ENCODE measurements at places on chromosomes 7 and 10.

DNA sequence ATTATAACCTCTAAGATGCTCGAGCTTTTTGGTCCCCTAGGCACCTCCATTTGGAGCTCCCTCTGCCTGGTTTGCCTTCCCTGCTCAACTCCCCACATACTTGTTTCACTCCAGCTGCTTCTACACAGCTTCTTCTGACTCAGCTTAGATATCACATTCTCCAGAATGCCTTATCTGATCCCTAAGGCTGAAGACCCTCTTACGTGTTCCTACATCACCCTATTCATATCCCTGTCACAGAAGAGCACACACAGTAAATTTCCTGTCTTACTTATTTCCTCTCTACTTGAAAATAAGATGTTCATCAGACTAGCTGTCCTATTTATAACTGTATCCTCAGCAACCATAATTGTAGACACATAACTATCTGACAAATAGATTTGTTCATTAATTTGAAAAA is 61.3 kb upstream of the RNF148 start:
- no peak for DNase-seq

DNA sequence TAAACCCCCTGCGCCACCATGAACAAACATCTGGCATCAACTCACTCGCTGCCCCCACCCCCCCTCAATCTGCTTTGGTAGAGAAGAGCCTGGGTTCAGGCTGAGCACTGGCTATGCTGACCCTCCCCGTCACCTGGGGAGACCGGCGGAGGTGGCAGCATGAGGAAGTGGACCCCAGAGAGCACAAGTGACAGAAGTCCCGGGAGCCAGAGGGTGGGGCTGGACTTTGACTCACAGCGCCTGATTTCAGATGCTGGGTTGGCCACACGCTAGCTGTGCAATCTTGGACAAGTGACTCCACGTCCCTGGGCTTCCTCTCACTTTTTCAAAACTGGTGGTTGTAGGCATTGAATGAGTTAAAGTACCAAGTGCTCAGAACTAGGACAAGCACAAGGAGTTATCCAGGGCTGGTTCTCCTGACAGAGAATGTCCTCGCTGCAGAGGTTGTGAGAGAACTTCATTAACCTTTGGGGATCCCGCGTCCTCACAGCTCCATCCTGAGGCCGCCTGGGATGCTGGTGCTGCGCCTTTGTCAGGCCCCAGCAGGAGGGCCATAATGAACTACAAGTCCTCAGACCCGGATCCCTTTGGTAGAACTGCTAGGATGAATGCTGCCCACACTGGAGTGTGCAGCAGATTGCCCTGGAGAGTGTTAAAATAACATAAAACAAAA is 48.8 kb upstream of the RASGEF1A start:
- DNase-seq, result no peak

GRCh38 chr7:17275749-17276671 is 22.4 kb upstream of the AHR start:
- no peak for DNase-seq

- DNase-seq, result no peak
These were observed 72.8 kb upstream of the MTPN start for GRCh38 chr7:136049818-136050461.

GRCh38 chr10:26044141-26044749 is 110.2 kb downstream of the MYO3A start:
- no peak for DNase-seq

- DNase-seq, result no peak
These were observed 363.6 kb downstream of the ANKRD30A start for GRCh38 chr10:37488792-37489657.

GRCh38 chr10:47243791-47244190 is 56.2 kb upstream of the GDF10 start:
- DNase-seq, result no peak

- no peak for DNase-seq
These were observed 245.6 kb downstream of the HTR7 start for GRCh38 chr10:90612276-90612675.

DNA sequence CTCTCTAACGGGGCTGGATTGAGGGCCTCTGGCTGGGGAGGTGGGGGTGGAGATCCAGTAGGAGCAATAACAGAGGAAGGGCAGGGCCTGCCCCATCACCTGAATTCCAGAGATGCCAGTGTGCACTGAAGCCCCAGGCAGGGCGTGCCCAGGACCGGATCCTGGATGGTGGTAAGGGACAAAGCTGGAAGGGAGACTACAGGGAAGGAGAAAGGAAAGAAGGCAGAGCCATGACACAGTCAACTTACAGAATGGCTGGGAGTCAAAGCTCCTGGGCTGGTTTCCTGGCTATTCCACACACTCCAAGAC is 666 bp downstream of the TMEM139 start:
- DNase-seq, result no peak

DNA sequence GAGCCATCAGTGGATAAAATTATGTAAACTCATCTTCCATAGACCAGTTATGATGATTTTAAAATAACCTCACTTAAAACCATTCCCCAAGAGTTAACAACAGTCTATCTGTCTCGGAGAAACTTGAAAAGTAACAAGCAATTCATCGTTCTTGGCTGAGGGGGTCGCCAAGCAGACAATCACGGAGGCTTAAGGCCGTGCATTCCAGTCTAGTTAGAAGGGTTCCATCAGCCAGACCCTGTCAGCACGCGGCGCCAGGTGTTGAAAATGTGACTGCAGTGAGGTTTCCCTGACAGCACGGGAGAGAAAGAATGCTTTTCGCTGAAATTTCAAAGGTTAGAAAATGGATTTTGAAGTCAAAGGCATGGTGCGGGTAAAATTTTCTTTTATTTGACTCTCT is 1025.0 kb upstream of the CELF2 start:
- no peak for DNase-seq

- no peak for DNase-seq
These were observed 41.2 kb downstream of the NRCAM start for GRCh38 chr7:108415084-108415483.

GRCh38 chr10:18501629-18502028 is 149.8 kb downstream of the NSUN6 start:
- no peak for DNase-seq

GRCh38 chr10:86661161-86662025 is 6.9 kb upstream of the LDB3 start:
- no peak for DNase-seq

- no peak for DNase-seq
These were observed 20.1 kb upstream of the MDFIC start for GRCh38 chr7:114901771-114902170.

- DNase-seq, result no peak
These were observed 5.2 kb upstream of the CUBN start for GRCh38 chr10:17134737-17135260.

DNA sequence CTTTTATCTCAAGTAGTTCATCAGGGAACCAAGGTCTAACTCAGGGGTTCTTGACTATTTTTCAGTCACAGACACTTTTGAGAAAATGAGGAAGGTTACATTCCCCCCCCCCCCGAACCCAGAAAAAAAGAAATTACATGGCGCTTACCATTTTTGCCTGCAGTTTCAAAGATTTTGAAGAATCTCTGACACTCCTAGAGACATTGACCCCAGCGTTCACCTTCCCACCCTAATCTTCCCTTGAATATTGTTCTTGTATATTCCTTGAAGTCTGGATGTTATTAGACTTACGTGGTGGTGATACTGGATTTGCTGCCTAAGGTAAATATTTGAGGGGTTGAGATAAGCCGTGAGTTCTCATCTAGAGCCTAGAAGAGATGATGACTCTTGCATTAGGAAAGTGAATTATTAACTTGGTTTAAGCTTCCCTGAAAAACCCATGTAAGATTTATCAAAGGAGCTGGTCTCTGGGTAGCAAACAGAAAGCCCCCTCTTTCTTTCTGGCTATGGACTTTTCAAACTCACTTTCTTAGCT is 245.7 kb upstream of the FOXK1 start:
- no peak for DNase-seq

- DNase-seq, result no peak
These were observed 192.5 kb upstream of the PCLO start for GRCh38 chr7:83355143-83355542.

DNA sequence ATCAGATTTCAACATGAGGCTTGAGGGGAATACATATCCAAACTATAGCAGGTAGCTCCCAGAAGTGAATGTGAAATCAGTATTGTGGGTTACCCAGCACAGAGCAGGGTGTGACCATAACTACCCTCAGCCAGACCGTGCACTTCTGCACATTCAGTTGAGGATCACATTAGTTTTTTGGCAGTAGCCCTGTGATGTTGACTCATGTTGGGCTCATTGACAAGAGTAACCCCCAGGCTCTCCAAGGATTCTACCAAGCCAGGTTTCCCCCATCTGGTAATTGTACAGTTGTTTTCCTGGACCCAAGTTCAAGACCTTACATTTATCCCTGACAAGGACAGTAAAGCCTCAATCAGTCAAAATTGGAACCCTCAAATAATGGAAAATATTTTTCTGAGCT is 11.7 kb upstream of the CPA4 start:
- DNase-seq, result no peak

GRCh38 chr7:22683379-22683778 is 43.6 kb upstream of the IL6 start:
- DNase-seq, result no peak

DNA sequence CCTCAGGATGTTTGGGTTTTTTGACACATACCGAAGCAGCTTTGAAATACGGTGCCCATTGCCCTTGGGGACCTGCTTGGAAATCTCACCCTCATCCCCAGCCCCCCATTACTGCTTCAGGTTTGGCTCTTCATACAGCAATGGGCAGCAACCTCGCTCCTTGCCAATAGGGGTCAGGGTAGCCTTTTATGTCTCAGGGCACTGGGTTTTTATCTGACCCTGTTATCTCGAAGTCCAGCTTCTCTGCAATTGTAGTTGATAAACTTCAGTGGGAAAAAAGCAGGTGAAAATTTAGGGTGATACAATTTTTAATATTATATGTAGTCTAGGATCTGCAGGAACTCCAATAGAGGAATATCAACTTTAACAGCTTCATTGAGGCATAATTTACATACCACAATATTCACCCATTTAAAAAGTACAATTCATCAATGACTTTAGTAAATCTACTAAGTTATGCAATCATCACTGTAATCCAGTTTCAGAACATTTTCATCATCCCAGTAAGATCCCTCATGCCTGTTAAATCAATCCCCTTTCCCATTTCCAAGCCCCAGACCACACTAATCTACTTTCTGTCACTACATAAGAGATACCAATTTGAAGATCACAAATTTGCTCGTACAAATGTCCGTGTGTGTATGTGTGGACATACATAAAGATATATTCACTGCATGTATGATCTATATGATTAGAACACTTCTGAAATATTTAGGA is 386.2 kb downstream of the KCNMA1 start:
- DNase-seq, result no peak

GRCh38 chr10:101650863-101651262 is 44.1 kb downstream of the FBXW4 start:
- DNase-seq, result no peak

DNA sequence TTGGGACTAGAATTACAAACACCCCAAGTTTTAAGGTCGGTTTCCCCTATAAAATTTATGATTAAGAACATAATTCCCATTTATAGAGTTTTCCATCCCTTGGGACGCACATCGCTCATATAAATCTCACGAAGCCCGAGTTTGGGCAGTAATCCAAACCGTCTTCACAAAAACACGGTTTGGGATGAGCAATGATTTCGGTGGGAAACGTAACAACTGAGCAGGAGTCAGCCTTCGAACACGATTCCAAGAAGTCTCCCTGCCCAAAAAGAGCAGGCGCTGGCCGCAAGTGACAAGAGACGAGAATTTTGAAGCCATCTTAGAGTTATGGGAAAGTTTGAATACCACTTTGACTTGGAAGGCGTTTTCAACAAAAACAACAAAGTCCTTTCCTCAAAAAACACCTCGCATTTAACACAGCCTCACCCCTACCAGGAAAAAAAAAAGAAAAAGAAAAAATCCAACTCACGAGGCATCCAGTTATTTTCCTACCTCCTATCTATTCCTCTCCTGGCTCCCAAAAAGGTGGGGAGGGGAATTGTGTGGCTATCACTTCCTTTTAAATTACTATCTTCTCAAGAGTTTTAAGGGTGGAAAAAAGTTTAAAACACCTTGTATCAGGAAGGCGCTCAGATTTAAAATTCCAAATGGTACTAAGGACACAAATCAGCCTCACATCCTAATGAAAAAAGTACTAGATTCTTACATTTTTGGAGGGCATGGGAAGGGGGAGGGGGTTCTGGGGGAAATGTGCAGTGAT is 1.6 kb downstream of the SEPHS1 start:
- DNase-seq, result no peak

DNA sequence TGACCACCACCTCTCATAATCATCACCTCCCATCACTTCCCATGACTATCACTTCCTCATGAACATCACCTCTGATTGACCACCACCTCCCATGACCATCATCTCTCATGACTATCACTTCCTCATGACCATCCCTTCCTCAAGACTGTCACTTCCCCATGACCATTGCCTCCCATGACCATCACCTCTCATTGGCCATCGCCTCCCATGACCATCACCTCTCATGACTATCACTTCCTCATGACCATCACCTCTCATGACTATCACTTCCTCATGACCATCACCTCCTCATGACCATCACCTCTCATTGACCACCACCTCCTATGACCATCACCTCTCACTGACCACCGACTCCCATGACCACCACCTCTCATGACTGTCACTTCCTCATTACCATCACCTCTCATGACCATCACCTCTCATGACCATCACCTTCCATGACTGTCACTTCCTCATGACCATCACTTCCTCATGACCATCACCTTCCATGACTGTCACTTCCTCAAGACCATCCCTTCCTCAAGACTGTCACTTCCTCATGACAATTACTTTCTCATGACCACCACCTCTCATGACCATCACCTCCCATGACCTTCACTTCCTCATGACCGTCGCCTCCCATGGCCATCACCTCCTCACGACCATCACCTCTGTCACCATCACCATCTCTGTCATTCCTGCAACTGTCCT is 51.6 kb downstream of the PDGFA start:
- no peak for DNase-seq

DNA sequence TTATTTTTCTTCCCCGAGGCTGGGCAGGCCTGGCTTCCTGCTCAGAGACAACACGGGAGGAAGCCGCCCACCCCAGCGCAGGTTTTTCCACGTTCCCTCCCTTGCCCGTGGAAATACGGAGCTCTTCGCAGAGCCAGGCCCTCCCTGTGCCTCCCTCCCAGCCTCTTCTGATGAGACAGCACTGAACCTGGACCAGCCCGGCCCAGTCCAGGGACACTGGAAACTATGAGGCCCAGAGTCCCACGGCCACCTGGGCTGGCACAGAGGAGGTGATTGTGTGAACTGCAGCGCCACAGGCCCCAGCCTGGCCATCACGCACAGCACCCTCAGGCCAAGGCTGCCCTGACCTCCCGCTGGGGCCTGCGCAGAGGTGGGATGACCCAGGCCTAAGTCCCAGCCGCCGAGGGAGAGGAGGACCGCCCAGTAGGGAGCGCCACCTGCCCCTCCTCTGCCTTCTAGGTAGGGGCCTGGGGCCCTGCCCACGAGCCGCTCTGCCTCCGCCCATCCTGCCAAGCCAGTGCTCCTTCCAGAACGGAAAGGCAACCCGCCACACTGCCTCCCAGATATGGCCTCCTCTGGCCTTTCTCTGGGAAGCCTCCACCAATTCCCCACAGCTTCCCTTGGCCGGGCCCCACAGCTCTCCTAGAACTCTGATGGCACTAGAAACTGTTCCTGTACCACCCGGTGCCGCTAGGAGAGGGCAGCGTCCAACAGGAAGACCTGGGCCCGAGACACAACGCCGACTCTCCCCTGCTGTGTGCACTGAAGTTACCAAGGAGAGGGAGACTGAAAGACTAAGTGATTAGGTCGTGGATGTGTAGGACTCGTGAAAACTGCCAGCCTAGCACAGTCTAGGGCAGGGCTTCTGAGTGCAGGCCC is 57.2 kb downstream of the PROSER2 start:
- DNase-seq, result no peak

GRCh38 chr10:29392376-29393021 is 103.6 kb downstream of the LYZL1 start:
- no peak for DNase-seq

- DNase-seq, result no peak
These were observed 20.4 kb upstream of the MACC1 start for GRCh38 chr7:20237464-20238193.

Measured in NCI-H1436 treated with DMSO at 0.1 percent for 48 hours (cell line).